ENCODE measurements at places on chromosomes 5 and 9. TPM values are rescaled to one million over a fixed set of nuclear protein-coding genes. Genes with fewer than 3 reads are reported as not detected.

SH3PXD2B gene
- 46.3 TPM for total RNA-seq

IFNW1 gene
- total RNA-seq, result not detected

ACTL7B gene
- total RNA-seq, result not detected

PCDHA1 gene
- 0.19 TPM for total RNA-seq

CATSPER3 gene
- not detected for total RNA-seq

ZNF618 gene
- 10.5 TPM for total RNA-seq

SLC36A2 gene
- total RNA-seq, result not detected

SLC28A3 gene
- 0.06 TPM for total RNA-seq

FXN gene
- 23.2 TPM for total RNA-seq

ZDHHC11B gene
- 0.25 TPM for total RNA-seq

TRIM36 gene
- 42.6 TPM for total RNA-seq

GRCh38 chr9:88821033-88821745 lies 170.1 kb upstream of the S1PR3 start:
- DNase-seq, result no peak

- no peak for DNase-seq
These were observed 465.7 kb downstream of the GADD45G start for GRCh38 chr9:90070469-90070868.

GRCh38 chr5:132750471-132751230 lies 3.4 kb downstream of the CCNI2 start:
- no peak for DNase-seq

- DNase-seq, result no peak
These were observed 39.9 kb downstream of the USP20 start for GRCh38 chr9:129875181-129875611.

DNA sequence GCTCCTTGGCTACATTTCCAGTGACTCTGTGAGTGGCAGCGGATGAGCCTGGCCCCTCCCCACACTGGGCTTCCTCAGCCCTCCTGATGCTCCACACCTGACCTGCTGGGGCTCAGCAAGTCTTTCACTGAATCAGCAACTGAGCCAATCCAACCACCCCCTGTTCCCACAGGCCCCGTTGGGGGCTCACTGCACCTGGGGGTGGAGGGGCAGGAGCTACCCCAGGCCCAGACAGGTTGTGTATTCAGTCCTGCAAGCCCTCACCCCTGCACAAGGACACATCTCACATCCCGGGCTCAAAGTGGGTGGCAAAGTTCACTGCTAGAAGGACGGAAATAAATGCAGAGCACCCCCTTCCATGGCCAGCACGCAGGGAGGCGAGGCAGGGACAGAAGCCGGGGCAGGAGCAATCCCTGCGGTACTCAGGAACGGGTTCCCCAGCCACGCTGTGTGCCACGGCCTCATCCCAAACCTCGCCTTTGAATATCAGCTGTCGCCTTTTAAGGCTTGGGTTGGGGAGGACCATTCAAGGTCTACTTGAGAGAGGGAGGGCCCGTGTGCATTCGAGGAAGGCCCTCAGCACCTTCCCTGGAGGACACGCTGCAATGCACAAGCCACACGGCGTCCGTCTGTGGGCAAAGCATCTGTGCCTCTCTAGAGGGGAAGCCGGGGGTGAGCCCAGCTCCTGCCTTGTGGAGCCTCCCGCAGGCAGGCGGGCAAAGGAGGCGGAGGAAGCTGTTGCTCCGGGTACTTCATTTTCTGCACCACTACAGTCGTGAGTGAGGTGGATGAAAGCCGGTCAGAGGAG lies 75.0 kb upstream of the SARDH start:
- no peak for DNase-seq

DNA sequence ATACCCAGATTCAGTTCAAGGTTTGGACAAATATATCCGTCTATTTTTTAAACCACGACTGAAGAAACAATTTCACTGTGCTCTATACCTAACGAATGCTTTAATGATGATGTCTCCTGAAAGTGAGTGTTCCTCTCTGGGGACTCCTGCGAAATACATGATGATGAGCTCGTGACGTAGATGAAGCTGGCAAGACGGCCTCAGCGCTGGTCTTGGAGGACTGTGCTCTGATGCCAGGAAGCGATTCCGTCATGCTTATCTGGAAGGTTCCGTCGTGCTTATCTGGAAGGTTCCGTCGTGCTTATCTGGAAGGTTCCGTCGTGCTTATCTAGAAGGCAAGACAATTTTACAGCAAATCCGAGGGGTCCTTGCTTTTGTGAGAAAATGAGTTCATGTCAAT lies 250.8 kb upstream of the IRX2 start:
- DNase-seq, result no peak

- DNase-seq, result no peak
These were observed 232.8 kb downstream of the PDE4D start for GRCh38 chr5:59660737-59661136.

GRCh38 chr9:34929506-34930102 lies 28.5 kb upstream of the PHF24 start:
- peak; percentile 64 for DNase-seq

DNA sequence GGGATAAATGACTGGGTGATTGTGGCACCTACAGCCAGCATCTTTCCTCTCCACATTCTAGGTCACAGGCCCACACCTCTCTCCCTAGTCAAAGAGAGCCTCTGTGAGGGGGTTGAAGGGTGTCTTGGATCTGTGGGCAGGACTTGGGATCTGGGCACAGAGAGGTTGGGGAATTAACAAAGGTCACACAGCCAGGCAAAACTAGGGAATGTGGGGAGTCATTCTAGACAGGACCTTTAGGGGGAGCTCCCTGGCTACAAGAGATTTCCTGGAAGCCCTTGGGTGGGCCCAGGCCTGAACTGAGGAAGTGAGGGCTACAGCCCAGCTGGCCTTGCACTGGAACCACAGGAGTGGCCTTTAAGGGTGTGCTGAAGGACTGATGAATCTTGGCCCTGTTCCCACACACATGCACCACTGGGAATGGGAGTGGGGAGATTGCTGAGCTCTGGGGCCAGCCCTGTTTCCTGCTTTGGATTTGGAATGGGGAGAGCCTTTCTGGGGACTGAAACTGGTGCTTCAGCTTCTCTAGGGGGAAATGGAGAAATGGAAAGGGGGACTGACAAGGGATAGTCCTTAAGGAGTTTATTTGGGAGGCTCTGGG lies 12.4 kb upstream of the CXXC5 start:
- peak; percentile 67 for DNase-seq

DNA sequence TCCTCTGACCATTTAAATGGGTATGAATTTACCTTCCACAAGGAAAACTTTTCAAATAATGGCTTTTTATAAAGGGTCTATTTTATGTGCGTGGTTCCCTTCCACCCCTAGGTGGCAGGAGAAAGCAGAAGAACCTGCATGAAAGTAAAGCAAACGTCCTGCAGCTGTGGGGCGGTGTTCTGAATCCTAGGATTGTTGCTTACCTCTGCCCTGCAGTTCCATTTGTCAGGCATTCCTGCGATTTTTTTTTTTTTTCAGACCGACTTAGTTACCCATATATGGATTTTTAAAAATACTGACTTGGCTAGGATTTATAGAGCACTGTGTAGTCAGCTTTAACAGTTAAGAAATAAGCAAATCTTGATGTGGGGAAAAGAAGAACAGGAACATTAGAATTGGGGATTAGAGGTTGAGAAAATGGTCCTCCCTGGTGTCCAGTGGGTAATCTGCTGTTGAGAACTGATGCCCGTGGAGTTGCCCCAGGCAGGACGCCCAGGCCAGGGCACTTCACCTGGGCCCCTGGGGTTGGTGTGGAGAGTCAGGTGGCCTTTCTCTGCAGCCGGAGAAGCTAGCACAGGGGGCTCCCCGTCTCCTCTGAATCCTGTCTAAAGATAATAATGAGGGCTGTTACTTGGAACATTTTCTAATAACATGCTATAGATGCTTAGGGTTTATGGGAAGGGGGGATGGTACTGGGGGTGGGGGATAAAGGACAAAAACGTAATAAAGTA lies 30.4 kb upstream of the LTC4S start:
- peak; percentile 82 for DNase-seq

- no peak for DNase-seq
These were observed 248.0 kb upstream of the PTGER4 start for GRCh38 chr5:40431734-40432133.

- no peak for DNase-seq
These were observed 253 bp downstream of the SLC12A2 start for GRCh38 chr5:128083811-128084227.

DNA sequence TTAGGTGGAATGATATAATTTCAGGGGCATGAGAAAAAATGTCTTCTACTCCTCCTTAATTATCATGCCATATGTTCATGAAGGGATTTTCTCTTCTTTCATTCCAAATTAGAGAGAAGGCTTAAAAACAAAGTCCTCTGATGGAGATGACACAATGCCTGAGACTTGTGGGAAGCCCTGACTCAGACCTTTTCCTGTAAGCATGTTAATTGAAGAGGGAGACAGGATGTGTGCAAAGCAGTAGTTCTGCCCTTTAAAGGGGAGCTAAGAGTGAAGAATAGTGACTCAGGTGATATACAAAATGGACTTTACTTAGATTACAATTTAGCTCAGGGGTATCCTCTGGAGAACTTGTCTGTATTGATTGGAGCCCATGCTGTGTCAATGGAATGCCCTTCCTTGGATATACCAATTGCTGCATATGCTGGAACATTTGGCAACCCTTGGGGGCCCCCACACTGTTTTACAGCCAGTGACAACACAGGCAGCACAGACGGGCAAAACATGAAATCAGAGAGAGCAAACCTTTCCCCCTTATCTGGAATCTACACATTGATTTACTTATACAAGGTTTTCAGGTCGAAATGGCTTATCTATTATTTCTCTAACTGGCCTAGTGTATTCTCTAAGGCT lies 81.3 kb downstream of the IZUMO3 start:
- DNase-seq, result no peak

GRCh38 chr5:136133222-136133921 lies 727 bp downstream of the SMAD5 start:
- peak; percentile 77 for DNase-seq

DNA sequence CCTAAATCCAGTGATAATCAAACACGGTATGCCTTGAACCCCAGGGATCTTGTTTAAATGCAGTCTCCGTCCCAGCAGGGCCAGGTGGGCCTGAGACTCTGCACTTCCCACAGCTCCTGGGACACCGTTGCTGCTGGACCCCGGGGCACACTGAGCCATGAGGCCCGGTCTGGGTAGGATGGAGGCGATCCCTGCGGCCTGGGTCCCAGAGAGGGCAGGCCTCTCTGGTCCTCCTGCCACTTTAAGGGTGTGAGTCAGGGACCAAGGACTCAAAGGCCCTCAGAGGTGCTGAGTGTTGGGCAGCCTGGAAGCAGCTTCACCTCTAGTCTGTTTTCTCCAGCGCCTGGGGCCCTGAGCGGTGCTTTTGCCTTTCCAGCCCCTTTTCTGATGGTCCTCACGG lies 34.1 kb upstream of the SLC9A3 start:
- DNase-seq, result no peak

DNA sequence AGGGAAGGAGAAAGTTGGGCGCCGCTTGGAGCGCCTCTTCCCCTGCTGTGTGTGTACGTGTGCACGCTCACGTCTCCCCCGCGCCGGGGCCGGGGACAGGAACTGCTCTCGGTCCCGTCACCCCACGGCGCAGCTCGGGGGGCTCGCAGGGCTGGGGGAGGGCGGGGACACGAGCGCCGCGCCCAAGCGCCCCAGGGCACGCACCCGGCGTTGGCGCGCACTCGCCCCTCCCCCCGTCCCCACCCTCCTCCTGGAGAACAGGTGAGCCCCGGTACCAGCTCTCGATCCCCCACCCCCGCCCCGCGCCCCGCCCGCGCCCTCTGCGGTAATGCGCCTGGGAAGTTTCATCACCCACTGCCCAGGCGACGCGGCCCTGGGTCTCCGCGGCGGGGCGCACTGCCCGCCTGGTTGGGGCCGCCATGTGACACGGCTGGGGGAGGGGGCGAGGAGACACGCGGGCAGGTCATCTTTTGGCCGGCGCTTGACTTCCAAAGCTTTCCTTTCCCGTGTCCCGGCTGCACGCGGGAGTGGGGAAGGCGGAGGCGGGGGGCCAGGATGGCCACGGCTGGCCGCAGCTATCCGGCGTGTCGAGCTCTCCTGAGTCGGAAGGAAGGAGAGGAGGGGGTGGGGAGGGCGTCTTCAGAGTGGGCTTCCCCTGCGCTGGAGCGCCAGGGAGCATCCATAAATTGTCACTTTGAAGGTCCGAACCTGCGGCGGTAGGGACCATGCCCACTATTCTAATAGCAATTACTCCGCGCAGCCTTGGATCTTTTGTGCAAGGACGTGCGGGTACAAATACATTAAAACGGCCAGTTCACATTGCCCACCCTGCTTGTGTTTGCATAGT lies 1.5 kb upstream of the STC2 start:
- DNase-seq, result peak; percentile 67

- no peak for DNase-seq
These were observed 277.0 kb downstream of the DIRAS2 start for GRCh38 chr9:90365666-90366065.

- DNase-seq, result no peak
These were observed 31.5 kb downstream of the PDGFRB start for GRCh38 chr5:150124111-150124557.

DNA sequence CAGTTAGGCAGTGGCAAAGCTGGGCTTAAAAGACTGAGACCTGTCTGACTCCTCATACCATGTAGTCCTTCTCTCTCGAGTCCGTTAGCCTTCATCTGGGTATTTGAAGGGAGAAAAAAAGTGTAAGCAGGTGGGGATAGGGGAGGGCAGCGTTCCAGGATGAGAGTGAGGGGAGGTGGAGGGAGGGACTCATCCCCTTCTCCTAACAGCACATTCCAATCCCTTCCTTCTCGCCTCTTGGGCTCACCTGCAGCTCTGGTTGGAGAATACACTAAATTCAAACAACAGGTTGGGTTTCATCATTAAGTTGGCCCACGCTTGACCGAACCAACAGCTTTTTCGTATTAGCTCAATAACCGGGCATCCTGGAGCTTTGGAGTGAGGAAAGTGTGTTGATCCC lies 3.6 kb downstream of the NEURL1B start:
- peak; percentile 51 for DNase-seq
